ENCODE measurements at places on chromosomes 7 and 10.

GRCh38 chr7:25234336-25234735 is 6.0 kb upstream of the NPVF start:
- DNase-seq = no peak

DNA sequence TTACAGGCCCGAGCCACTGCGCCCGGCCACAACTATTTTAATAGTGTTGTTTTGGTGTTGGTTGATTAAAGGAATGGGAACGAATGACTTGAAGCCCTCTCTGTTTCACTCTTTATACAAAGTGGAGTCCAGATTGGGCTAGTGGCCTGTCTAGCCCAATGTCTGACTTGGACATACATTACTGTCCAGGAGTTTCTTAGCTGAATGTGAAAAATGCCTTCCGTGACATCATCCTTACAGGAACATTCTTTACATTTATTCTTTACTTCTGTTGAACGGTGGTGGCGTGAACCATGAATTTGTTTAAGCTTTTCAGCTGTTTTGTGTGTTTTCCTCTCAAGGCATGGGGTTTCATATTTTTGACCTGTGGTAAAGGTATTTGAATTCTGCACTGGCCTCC is 67.9 kb downstream of the DAGLB start:
- DNase-seq = no peak

- no peak for DNase-seq
Measured at GRCh38 chr10:116451711-116452337, 24.2 kb downstream of the PNLIPRP3 start.

DNA sequence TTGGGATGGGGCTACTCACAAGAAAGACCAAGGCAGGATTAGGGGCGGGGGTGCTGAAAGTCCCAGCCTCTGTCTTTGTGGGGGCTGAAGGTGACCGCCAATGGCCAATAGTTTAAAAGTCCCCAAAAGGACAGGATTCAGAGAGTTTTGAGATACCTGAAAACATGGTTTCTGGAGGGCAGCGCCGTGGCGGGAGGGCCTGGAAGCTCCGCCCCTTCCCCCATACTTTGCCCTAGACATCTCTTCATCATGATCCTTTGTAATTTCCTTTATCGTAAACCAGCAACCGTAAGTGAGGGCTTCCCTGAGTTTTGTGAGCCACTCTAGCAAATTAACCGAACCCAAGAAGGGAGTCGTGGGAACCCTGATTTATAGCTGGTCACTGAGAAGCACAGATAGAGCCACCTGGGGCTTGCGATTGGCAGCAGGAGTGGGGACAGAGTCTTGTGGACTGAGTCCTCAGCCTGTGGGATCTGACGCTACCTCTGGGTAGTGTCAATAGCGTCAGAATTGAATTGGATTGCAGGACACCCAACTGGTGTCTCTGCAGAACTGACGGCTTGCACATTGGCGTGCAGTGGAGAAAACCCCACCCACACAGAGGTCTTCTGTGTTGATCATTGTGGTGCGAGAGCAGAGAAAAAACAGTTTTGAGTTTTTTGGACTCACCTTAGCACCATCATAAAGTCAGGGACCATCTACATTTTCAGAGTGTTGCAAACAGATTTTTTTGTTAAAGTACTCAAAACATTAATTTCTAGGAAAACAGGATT is 169.3 kb downstream of the USP6NL start:
- DNase-seq = no peak

DNA sequence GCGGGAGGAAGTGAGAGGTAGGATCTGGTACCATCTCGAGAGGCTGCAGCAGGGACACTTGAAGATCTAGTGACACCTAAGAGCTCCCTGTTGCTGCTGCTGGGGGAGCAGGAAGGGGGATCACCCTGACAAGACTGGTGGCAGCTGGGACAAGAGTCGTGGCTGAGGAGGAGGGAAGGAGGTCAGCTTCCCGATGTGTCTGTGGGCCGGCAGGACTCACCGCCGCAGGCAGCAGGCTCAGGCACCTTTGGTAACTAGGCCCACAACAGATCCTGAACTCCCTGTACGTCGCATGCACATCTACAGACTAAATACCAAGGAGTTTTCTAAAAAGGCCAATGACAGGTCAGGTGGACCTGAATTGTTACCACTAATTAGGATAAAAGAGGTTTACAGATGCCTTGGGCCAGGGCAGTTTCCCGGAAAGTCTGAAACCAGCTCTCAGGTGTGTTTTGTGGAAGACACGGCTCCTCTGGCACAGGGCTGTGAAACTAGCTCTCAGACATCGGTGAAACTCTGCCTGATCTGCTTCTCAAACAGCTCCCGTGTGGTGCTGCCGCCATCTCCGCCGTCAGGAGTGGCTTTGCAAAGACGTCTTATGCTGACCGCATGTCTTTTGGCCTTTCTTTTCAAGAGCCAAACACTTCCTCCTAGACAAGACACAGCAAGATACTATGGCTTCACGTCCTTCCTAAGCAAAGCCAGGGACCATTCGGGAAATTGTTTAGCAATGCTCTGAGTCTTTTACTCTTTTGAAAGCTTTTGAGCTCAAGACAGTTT is 609.7 kb downstream of the PTPRN2 start:
- DNase-seq = no peak

DNA sequence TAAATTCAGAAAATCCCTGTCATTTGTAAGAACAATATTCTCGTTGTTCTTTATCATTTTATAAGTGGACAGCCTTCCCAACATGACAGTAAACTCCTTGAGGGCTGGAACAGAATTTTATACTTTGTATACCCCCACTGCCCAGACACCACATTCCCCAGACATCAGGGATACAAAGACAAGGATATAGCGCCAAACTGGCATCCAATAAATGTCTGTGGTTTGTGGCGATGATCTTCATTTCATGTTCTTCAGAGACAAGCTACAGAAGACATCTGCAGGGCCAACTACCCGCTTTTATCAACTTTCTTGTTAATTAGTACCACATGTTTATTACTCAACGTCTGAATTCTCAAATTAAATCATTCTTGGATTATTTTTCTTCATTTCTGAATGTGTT is 155.9 kb downstream of the ATE1 start:
- DNase-seq = no peak

GRCh38 chr10:14056610-14057332 is 274.0 kb downstream of the FRMD4A start:
- no peak for DNase-seq

GRCh38 chr7:51121036-51121790 is 195.4 kb downstream of the COBL start:
- no peak for DNase-seq

- no peak for DNase-seq
Measured at GRCh38 chr10:69681436-69681835, 51.4 kb downstream of the FAM241B start.

- DNase-seq = no peak
Measured at GRCh38 chr10:61039868-61040267, 95.9 kb upstream of the RHOBTB1 start.

DNA sequence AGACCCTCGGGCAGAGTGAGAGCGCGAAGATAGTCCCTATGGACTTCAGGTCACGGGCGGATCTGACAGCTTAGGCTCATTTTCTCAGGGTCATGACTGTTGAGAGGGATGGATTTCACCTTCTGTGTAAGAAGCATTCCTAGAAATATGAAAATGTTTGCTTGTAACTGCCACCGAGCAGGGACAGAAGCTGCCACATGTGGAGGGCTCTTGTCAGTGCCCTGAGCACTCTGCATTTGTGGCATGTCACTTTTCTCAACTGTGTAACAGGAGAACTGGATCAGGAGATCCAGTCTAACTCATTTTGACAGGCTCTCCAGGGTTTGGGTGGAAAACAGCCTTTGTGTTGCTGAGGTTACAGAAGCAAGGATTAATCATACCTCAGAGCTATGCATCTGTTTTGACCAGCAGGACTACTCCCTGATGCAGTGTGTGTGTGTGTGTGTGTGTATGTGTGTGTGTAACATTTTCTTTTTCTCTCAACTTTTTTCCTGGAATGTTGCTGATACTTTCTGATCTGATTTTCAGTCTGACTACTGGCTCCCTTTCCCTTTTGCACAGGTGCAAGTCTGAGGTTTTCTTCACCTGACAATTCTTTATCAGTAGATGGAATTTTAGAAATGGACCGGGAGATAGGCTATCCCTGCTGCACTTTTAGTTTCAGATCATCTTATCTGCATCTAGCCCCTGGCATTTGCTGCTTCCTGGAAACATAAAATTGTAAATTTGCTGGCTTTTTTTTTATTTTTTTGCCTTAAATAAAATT is 183.3 kb downstream of the STK31 start:
- DNase-seq = no peak

GRCh38 chr10:96670786-96671185 is 49.5 kb downstream of the PIK3AP1 start:
- DNase-seq = no peak

GRCh38 chr7:35366167-35367155 is 112.6 kb upstream of the TBX20 start:
- no peak for DNase-seq

GRCh38 chr10:35813219-35813618 is 171.1 kb upstream of the FZD8 start:
- DNase-seq = no peak

GRCh38 chr7:41148521-41148951 is 554.4 kb downstream of the INHBA start:
- DNase-seq = no peak

- no peak for DNase-seq
Measured at GRCh38 chr7:116239434-116239833, 29.1 kb downstream of the TES start.

- DNase-seq = no peak
Measured at GRCh38 chr10:69652111-69652856, 22.2 kb downstream of the FAM241B start.

DNA sequence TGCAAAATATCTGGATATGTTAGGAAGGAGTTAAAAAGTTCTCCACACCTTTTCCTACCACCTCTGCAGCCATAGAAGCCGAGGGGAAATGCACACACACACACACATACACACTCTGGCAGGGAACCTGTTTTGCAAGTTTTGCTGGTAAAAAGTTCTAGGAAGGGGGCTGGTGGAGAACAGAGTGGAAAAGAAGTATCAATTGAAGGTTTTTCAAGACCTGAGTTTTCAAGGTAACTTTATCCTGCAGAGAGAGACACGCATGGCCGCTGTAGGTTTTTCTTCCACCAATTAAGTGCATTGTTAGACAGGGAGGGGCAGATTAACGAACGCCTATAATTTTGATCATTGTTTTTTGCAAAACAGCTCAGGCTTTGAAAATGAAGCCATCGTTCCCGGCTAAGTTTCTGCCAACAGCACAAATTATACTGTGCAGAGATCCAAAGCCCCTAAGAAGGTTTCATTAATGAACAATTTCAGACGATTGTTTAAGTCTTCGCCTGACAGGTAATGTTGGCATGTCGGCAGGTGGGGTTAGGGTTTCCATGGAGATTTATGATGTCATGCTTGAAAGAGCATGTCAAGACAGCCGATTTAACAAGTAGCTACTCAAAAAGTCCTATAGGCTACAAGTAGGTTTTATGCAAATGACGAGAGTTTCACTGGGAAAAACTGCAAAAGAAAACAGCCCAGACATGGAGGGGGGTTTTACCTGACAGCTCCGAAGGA is 29.7 kb downstream of the KIAA1217 start:
- DNase-seq = no peak

GRCh38 chr7:10939237-10939910 is 34.3 kb upstream of the PHF14 start:
- DNase-seq = no peak

DNA sequence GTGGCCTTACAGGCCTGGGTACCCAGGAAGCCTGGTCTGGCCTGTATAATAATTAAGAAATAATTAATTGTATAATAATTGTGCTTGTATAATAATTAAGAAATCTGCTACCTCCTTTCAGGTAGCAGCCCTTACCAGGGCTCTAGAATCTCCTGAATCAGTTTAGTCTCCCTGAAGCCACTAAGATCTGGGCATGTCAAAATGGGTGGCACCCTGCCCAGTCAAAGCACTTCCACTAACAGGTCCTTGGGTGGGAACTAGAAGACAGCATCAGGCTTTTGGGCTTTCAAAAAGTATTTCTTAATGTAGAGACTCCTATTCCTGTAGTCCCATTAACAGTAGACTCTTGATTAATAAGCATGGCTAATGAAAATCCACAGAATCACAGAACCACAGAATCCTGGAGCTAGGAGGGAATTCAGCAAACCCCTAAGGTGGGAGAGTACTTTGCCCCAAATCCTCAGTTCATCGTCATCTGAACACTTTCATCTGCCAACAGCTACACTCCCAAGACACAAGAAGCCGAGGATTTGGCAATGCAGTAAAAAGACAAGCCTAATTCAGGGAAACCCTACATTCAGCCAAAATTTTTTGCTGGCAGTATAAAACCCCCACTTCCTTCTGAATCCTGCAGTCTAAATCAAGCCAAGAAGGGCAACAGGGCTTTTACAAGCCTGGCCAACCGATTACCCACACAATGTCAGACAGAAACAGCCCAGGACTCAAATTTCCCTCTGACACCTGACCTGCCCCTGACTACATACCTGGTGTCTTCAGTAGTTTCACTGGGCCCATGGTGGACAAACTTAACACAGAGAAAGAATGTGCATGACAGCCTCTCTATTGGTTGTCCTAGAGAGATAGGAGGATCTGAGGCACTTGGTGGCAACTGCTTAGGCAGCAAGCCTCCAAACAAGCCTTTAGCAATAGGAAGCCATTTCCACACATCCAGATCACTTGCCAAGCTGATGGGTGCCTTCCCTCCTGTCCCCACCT is 5.9 kb upstream of the IL6 start:
- no peak for DNase-seq

DNA sequence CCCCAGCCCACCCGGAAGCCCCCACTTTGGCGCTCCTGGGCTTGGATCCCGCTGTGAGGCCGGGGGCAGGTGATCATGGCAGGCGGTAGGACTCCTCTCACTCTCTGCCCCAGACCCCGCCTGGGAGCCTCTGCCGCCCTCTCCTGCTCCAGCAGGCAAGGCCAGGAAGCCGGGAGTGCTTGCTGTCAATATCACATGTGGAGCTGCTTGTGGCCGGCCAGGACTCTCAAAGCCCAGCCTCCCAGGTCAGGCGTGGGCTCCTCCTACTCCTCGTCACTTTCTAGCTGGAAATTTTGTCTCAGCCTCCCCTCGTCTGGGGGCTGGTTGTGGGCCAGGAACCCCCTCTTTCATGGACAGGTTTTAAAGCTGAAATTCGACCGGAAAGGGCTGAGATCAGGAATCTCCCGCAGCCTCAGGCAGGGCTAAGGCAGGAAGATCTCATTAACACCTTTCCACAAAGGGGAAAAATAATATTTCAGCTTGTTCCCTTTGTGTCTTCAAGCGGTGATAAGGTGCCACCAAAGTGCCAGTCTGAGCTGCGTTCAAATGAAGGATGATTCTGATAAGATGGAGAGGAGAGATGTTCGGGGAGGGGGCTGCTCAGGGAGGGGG is 273.6 kb upstream of the PODXL start:
- no peak for DNase-seq

- no peak for DNase-seq
Measured at GRCh38 chr7:115037128-115037802, 115.4 kb downstream of the MDFIC start.

DNA sequence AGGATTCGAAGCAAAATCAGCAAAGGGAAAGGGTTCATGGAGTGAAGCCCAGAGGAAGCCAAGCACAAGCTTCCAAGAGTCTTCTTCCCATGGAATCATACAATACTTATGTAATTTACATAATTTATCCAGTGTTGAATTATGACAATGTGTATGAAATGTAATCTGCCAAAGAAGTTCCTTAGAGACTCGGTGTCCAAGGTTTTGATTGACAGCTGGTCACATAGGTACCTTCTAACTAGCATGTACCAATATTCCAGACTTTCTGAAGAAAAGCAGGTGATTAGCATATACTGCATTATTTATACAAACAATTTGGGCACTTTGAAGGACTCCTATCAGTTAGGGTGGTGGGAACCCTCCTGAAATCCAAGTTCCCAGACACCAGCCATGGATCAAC is 35.3 kb downstream of the ANKIB1 start:
- DNase-seq = no peak

- no peak for DNase-seq
Measured at GRCh38 chr10:132868995-132869394, 73.4 kb downstream of the CFAP46 start.
